ENCODE measurements at places on chromosomes 13 and 19.

GRCh38 chr19:40465557-40466218 is at the start of gene BLVRB:
Gene BLVRB (minus strand): TSS chr19:40465745. CDS start chr19:40465688, 57 bp downstream.
- DNase-seq: peak; percentile 93

GRCh38 chr13:29674532-29674931 is 79.0 kb upstream of the SLC7A1 start:
- no peak for DNase-seq

DNA sequence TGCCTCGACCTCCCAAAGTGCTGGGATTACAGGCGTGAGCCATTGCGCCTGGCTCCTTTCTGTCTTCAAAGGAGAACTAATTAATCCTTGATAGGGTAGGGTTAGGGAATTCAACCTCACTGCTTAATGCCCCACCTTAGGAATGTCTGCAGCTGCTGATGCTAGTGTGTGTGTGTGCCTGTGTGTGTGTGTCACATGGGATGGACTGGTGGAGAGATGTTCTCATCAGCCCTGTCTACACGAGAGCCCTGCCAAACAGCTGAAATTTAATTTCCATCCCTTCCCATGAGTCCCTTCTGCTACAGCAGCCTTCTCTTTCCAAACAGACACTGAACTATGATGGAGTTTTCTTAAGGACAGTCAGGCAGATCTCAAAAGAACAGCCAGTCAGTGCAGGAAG is 46.5 kb upstream of the CLDN10 start:
- no peak for DNase-seq

DNA sequence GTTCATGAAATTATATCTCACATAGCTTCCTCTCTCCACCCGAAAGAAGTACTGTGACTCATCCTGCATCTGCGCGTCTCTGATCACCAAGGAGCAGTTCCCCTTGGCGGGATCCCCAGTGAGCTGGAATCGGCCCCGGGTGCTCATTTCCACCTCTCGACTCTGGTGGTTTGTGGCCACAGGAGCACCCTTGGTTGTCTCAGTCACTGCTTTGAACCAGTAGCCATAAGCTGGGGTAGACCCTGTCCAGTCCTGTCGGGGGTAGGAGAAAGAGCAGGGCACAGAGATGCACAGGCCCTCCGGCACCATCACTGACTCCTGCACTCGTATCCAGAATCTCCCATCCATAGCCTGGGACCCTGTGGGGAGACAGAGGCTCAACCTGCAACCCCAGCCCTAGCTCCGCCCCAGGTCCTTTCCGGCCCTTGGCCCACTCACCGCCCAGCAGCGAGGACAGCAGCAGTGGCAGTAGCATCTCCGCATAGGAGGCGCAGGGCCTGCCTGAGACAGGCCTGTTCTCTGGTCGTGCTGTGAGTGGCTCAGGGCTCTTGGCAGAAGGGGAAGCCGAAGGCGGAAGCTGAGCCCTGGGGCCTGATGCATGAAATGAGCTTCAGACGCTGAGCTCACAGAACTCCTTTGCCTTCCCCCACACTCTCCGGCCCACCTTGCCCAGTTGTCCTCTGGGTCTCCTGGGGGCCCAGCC is at the start of gene SIGLEC10:
TSS of gene SIGLEC10 (minus strand) at position 536 of the 703 bp plus-strand sequence. CDS start at position 475, 61 bp downstream.
- no peak for DNase-seq

DNA sequence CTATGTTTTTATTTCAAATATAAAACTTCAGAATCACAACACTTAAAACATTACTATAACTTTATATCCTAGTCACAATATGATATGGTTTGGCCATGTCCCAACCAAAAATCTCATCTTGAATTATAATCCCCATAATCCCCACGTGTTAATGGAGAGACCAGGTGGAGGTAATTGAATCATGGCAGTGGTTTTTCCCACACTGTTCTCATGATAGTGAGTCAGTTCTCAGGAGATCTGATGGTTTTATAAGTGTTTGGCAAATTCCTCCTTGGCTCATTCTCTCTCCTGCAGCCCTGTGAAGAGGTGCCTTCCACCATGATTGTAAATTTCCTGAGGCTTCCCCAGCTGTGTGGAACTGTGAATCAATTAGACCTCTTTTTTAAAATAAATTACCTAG is 307.6 kb downstream of the SPRY2 start:
- DNase-seq: no peak

- no peak for DNase-seq
Observed at GRCh38 chr19:57248646-57249045, 8.2 kb downstream of the ZNF805 start.

GRCh38 chr13:40132249-40132648 is 476.8 kb downstream of the COG6 start:
- no peak for DNase-seq

DNA sequence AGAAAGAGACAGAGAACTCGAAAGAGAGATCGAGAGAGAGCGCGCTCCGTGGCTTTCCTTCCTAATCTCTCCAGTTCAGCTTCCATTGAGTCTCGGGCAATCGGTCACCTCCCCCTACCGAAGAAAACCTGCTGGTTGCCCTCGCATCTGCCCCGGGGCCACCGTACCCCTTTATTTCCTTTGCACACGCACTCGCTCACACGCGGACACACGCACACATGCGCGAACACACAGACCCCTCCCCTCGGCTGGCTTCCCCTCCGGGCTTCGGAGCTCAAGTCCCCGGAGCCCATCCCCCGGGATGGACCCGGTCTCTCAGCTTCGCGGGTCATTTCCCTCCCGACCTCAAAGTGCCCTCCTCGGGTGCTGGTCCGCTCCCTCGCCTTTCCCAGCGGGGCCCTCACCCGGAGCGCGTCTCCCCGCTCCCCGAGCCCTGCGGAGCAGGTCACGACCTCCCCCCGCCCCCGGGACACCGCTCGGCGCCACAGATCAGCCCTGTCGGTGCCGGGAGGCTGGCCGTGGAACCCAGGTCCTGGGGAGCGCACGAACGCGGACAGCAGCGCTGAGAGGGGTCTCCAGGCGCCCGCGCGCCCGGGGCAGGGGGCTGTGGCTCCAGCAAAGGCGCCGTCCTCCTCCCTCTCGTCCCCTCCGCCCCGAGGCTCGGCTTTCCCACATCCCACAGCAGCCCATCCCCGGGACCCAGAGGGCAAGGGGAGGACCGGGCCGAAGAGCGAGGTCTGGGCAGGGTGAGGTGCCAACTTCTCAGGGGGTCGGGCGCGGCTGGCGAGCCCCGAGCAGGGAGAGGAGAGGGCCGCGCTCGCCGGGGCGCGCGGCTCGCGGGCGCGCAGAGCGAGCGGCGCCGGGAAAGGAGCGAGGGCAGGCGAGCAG is 1.8 kb downstream of the DACH1 start:
- DNase-seq: no peak

DNA sequence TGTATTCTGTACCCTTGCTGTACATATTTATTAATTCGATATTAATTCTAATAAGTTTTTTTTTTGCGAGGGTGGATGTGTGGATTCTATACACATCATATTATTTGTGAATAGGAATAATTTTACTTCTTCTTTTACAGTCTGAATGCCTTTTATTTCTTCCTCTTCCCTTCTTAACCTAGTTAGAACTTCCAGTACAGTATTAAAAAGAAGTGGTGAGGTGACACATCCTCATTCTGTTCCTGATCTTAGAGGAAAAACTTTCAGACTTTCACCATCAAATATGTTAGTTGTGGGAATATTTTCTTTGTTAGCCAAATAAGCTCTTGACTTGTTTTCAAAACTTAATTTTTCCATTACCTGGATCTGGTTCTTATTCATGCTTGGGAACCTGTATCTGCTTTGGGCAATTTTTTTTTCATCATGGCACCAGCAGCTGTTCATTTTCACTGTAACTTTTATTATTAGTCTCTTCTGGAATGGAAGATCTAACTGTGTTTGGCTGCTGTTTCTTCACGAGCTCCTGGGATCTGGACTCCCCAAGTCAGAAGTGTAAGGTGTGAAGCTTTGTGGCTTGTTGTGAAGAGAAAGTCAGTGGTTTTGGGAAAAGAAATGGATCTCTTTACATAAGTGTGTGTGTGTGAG is 33.1 kb downstream of the RGCC start:
- no peak for DNase-seq

DNA sequence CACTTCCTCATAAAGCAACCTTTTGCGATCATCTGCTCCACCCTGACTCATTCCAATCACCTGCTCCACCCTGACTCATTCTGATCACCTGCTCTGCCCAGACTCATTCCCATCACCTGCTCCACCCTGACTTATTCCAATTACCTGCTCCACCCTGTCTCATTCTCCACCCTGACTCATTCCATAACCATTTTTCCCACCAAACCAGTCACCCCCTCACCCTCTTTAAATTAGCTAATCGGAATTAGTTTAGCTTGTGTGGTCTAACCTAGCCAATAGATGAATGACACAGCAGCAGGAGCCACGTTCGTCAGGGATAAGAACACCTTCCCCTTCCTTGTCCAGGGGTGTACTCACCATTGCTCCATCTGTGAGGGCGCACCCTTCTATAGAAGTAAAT is 134.0 kb downstream of the COG6 start:
- no peak for DNase-seq

DNA sequence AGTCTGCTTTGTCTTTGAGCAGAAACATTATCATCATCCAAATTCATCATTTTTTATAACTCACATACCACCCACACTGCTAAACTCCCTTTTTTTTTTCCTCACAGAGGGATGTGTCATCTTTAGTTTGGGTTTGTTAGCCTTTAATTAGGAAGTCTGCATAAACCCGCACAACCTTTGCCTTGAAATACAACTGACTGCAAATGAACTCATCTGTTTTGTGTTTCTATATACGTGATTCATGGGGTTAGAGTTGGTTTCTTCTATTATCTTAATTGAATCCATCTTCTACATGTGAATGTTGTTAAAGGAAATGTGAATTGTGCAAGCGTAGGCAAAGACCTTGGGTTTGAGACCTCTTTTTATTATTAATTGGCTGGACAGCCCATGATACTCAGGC is 102.7 kb downstream of the SLAIN1 start:
- no peak for DNase-seq

- no peak for DNase-seq
Observed at GRCh38 chr19:51009061-51009891, 7.9 kb upstream of the KLK8 start.

- DNase-seq: no peak
Observed at GRCh38 chr19:18776736-18777135, 14.4 kb downstream of the COMP start.

DNA sequence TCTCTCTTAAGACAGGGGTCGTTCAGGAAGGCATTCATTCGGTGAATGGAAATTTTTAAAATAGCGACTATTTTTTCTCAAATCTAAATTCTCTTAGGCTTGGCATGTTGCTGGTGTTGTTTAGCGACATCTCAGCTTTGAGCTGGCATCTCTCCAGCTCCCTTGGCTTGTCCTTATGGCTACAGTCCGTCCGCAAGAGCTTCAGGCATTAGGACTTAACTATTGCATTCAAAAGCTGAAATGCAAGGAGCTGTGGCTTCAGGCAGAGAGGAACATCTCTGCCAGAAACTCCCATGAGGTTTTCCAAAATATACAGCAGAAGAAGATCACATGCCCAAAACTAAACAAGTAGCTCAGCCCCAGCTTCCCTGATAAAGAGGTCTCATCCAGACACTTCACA is 578.5 kb downstream of the EFNB2 start:
- no peak for DNase-seq

- DNase-seq: peak; percentile 15
Observed at GRCh38 chr19:55605637-55606470, at the start of gene ZNF865. Gene ZNF865 (plus strand): TSS chr19:55605647. CDS start chr19:55613619, 7,972 bp downstream.

DNA sequence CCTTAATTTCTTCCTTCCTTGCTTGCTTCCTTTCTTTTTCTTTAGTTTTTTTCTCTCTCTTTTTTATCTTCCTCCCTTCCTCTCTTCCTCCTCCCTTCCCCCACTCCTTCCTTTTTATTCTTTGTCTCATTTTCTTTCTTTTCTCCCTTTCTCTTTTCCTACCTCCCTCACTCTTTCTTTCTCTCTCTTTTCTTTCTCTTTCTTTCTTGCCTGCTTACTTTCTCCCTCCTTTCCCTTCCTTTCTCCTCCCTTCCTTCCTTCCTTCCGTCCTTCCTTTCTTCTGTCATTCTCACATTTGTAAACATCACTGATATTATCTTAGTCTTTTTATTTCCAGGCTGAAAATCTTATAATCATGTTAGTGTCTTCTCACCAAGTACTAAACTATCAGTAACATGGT is 38.8 kb downstream of the SLITRK5 start:
- no peak for DNase-seq

DNA sequence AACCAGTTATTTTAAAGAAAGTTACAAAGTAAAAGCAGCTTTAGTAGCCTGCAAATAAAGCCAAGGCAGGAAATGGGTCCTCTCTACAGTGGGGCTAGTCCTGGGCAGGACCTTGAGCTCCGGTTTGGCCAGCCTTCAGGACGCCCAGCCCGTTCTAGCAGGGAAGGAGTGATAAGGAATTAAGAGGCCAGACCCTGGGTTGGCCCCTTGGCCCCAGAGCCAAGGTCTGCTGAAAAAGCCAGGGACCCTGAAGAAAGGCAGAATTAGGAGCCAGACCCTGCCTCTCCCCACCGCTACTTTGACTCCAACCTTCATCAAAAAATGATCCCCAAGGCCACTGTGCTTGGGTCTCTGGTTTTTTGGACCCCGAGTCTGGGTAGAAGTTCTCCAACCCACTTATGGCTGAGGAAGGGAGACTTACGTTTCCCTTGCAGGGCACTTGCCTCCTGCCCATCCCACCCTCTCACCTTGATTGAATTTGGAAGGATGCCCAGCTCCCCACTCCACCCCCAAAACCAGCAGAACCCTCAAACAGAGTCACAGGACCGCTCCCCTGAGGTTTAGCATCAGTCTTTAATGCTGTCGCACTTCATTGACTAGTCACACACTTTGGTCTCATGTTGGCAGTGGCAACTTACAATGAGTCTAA is 3.9 kb downstream of the DNAJB1 start:
- no peak for DNase-seq

GRCh38 chr19:367963-368629 is 23.5 kb upstream of the MIER2 start:
- DNase-seq: no peak

- DNase-seq: no peak
Observed at GRCh38 chr19:42281146-42281826, 12.2 kb downstream of the CIC start.

DNA sequence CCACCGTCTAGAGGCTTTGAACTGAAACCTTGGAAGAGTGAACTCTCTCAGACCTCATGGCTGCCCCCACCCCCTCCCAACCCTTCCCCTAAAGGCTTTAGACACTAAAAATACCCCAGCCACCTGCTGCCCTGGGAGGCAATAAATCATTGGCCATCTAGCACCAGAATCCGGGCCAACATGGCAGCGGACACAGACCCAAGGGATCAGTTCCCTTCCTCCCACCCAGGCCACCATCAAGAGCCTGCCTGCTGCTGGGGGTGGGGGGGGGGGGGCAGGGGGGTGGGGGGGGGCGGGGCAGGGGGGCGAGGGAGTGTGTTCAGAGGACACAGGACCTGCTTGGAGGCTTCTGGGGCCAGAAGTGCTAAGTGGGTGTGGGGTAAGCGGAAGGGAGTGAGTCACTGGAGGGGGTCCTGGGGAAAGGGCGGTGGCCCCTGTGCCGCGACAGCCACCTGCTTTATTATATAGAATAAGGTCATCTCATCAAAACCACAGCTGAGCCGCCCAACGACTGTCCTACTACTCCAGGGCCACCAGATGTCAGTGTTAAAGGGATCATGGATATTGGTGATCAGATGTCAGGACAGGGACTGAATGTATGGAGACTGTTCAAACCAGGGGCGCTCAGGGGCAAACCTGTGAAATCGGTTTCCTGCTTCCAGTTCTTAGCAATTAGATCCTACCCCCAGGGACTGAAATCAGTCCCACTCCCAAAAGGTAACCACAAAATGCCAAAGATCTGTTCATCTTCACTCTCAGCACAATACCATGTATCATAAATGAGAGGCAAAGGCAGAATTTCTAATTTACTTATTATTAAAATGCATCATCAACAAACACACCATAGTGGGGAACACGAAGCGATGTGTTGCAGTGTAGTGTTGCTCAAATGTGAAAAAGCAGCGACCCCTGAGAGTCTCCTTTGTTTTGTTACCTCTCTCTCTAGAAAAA is 24.3 kb downstream of the ARL11 start:
- DNase-seq: peak; percentile 37
